ENCODE measurements at places on chromosomes 1 and 21.

DNA sequence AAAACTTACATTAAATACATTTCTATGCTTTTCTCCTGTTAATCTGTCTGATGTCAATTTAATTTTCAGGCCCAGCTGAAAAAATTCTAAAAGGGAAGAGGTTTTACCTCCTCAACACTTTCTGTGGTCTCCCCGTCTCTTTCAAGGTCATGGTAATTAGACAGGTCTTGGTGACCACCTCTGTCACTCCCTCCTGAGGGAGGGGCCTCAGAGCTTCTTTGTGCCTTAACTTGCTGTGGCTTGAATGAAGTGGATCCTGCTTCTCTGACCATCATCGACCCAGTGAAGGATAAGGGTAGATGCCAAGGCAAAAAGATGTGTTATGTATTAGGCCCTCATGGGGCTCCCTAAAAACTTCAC is 40.8 kb upstream of the OSBPL9 start:
- no peak for DNase-seq

DNA sequence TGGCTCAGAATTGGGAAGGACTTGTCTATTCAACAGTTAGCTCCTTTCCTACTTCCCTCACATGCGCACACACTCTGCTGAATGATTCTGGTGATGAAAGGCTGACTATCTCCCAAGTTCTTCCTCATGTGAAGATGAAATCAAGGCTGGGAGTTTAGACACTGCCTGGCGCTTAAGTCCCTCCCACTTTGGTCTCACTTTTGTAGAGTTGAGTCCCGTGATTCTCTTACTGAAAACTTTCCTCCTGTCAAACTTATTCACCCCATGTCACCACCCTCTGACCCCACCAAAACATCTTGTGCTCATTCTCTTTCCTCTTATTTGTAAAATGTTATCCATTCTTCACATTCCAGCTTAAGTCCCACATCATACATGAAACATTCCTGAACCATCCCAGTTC is 8.4 kb upstream of the MRPS6 start:
- no peak for DNase-seq

- DNase-seq, result no peak
Observed at GRCh38 chr21:35217504-35218060, 168.5 kb upstream of the RUNX1 start.

GRCh38 chr1:93448292-93448982 is 519 bp downstream of the FNBP1L start:
- DNase-seq, result peak; percentile 56

- DNase-seq, result no peak
Observed at GRCh38 chr1:113207019-113207418, 134.0 kb downstream of the LRIG2 start.

DNA sequence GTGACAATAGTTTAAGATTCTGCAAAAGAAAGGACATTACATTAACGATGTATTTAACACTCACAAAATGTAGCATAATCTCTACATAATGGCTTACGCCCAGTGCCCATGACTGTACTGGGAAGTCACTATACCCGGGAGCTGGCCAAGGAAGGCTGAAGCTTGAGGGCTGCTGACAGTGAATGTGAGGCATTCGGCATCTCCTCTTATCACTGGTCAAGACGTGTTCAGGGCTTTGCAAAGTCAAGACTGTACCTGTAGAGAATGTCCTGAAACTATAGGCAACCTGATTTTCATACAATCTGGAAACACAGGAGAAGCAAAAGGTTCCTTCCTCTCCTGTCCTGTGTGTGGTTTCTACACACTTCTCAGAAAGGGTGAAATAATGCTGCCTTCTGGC is 12.7 kb upstream of the IFNGR2 start:
- no peak for DNase-seq

- no peak for DNase-seq
Observed at GRCh38 chr1:216184126-216184680, 239.0 kb downstream of the USH2A start.

DNA sequence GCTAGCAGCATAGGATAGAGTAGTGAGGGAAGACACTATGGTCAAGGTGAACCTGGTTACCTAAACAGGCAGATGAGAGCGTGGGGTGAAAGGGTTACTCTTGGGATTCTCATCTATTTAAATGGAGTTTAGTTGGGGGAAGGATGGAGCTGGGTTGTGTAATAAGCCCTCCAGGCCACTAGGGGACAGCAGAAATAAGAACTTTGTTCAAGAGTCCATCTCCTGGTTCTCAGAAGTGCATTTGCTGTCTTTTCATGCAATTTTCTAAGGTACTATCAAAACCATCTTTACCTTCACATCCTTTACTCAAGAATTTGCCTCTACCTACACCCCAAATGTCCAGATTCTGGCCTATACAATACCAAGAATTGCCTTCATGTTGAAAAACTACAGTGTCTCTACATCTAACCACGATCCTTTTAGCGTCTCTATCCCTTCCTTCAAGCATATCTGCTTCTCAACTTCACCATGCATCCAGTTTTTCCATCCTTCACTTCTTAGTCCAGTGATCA is 28.0 kb downstream of the SLAMF1 start:
- no peak for DNase-seq

DNA sequence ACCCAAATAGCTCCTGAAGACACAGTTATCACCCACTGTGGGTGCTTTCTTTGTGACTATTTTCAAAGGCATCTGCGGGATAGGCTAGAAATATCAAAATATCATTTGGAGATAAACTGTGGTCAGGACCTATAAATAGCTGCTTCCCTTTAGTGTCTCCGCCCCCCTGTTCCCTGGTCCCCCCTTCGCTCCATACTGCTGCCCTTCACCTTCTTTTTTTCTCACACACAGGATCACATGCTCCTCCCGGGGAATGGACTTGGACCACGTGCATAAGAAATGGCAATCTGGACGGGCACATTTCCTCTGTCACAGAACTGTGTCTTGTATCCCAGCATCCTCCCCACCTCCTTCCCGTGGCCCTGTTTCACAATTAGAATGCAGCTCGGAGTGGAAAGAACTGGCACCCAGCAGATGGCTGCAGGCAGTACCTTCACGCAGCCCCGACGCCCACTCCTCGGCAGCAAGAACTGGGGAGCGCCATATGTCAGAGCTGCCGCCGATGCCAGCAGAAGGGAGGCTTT is 68.8 kb upstream of the SSX2IP start:
- DNase-seq, result no peak

GRCh38 chr1:5140136-5140535 is 485.7 kb downstream of the AJAP1 start:
- no peak for DNase-seq

GRCh38 chr1:87961992-87962391 is 633.3 kb downstream of the LMO4 start:
- no peak for DNase-seq

DNA sequence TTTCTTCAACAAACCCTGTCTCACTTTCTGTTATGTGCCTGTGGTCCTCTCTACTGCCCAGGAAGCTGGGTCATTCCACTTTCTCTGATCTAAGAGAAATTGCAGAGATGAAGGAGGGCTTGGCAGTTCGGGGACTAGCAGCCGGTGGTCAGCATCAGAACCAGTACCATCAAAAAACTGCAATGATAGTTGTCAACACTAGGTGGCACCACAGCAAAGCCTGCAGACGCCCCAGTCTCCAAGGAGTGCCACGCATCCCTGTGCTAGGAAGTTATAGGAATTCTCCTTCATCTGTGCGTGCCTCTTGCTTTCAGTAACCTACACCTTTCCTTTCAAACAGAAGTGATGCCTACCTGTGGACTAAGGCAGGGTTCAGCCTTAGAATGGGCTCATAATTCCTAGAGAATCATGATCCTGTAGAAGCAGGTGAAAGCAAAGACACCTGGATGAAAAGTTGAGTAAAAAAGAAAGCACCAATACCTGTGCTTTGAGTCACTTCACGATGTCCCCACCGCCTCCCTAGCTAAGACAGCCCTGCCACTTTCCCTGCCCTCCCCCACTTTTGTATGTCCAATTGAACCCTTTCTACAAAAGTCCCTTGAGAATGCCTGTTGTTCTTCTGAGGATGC is 129.2 kb downstream of the ADAMTS1 start:
- peak; percentile 7 for DNase-seq

- DNase-seq, result no peak
Observed at GRCh38 chr21:43267391-43268085, 98.7 kb downstream of the CRYAA start.

GRCh38 chr1:176847052-176847451 is 317.5 kb downstream of the ASTN1 start:
- no peak for DNase-seq

GRCh38 chr1:217718873-217719272 is 87.7 kb downstream of the SPATA17 start:
- peak; percentile 15 for DNase-seq

Data from HuH-7.5 (cell line).